ENCODE measurements at places on chromosomes 11 and 22.

GRCh38 chr22:42803389-42803788, 53.7 kb downstream of the ARFGAP3 start:
- no peak for DNase-seq

GRCh38 chr11:70307176-70307575, 36.7 kb downstream of the PPFIA1 start:
- DNase-seq: no peak

DNA sequence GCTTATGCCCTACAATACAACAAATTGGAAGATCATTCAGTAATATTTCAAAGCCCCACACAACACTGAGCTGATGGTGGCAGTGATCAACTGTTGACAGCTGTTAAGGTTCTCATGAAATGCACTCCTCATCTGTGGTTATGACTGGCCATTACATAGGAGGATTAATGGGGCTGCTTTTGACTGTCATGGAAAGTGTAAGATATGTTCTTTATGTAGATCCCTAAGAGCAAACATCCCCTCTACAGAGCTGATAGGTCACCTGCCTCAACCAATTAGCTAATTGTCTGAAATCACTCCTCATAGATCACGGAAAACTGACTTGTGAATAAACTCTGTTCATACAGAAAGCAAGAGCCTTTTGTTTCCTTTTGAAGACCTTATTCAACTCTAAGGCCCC, 78.1 kb downstream of the GAB2 start:
- DNase-seq: no peak

DNA sequence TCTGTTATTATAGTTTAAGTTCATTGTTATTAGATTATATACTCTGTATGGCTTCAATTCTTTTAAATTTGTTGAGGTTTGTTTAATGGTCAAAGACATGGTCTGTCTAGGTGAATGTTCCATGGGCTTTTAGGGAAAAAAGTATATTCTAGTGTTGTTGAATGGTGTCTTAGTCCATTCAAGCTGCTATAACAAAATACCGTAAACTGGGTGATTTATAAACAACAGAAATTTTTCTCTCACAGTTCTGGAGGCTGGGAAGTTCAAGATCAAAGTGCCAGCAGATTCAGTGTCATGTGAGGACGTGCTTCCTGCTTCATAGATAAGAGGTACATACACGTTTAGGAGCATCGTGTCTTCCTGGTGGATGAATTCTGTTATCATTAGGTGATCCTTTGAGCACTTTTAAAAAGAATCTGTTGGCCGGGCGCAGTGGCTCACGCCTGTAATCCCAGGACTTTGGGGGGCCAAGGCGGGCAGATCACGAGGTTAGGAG, 26.2 kb downstream of the PPARA start:
- no peak for DNase-seq

DNA sequence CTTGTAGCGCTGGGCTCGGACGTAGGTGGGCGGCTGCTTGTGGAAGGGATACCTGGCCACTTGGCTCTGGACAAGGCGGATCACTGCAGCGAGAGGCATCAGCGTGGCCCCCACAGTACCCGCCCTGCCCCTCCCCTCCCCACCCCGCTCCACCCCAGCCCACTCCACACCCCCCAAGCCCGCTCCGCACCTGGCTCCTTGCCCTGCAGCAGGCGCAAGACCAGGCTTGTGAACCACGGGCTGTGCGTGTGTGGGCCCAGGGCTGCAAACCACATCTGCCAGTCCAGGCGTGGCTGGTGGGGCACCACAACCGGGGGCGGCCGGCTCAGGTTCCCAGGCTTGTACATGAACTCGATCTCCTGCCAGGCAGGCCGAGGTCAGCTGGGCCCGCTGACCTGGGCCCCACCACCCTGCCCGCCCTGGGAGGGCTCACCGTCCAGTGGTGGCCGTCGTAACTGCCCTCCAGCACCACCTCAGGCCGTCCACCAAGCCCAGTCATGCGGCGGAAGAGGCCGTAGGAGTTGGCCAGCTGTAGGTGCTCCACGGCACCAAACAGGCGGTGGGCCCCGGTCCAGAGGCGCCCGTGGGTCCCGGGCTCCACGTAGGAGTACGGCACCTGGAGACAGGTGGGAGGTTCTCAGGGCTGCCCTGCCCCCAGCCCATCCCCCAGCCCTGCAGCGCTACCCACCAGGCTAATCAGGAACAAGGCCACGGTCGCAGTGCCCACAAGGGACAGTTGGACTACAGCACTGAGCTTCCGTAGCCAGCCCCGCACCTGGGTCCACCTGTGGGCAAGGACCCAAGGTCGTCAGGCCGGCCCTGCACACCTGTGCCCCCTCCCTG, 2.9 kb downstream of the LMF2 start:
- DNase-seq: no peak
